ENCODE measurements at places on chromosomes 16 and 17.

DNA sequence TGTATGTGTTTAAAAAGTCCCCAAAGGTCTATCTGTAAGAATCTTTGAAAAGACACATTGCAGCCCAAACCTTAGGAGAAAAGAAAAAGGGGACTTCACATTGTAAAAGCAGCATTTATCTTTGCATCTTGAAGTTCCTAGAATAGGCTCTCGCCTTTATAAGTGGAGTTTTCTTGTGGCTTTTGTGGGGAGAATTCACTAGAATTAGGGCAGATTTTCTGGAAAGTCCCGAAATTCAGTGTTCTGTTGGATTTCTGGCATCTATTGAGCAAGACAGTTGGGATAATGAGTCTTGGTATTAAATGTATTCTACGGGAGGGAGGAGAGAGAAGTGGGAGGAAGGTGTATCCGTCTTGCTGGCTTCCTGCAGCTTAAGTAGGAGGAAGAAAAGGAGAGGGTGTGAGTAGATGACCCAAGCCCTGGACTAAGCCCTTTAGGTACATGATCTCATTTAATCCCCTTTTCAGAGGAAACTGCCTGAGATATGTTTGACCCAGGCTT is 62.6 kb downstream of the PRKCA start:
- no peak for DNase-seq

GRCh38 chr16:88317613-88317965 is 65.2 kb upstream of the ZNF469 start:
- DNase-seq, result no peak

DNA sequence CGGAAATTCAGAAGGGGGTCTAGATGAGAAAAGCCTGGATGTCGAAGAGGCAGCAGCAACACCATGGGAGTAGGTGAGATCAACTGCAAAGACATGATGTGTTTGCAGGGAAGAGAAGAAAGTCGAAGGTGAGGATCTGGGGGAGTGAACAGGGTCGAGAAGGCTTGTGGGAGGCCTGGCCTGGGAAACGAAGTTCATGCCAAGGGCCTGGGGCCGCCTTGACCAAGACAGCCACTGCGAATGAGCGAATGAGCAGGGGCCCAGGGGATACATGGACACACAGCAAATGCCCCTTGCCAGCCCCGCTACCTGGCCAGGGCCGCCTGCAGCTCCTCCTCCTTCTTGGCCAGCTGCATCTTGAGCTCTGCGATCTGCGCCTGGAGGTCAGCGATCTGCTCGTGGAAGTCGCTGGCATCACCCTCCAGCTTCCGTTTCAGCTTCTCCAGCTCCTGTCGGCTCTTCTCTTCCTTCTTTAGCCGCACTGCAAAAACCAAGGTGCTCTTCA is 87.1 kb downstream of the NDE1 start:
- DNase-seq, result no peak

GRCh38 chr17:82121660-82122629 is 23.9 kb upstream of the FASN start:
- no peak for DNase-seq

- DNase-seq, result no peak
Measured at GRCh38 chr16:56841233-56841632, 23.8 kb upstream of the SLC12A3 start.

DNA sequence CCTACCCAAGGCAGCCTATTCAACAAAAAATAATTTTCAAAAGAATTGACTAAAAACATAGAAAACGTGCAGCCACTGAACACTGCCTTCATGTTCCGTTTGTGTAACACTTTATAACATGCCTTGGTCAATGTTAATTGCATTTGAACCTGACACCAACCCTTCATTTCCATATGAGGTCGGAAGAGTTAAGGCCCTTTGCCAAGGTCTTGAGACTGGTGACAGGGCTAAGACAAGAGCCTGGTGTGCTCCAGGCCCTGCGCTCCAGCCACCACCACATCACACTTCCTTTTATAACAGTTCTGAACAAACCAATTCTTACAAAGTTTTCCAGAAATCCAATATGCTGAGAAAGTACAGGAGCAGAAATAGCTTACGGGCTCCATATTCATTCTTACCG is 4.2 kb downstream of the BBS2 start:
- no peak for DNase-seq

DNA sequence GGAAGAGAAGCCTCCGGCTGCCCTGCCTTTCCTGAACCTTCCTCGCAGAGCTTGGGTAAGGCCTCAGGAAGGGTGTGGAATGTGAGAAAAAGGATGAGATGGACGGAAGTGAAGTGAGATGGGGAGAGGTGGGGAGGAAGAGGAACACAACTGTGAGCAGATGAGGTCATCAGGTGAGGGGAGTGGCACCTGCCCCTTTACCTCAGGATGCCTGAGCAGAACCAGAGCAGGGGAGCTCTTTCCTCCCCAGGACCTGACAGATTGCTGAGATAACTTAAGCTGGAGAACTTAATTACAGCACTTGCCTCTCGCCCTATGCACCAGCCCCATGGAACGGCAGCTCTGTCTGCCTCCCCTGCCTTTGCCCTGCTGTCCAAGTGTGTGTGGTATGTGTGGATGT is 29.8 kb downstream of the TMEM132E start:
- no peak for DNase-seq

Measured in SW 1271 (cell line).